OCI-M1 (cell line): ENCODE measurements at places on chromosomes 1 and 21.

- DNase-seq = peak; percentile 55
Measured at GRCh38 chr1:6260961-6261614, at the start of gene GPR153. Gene GPR153 (minus strand): TSS chr1:6261098. CDS start chr1:6254905, 6,193 bp downstream.

GRCh38 chr1:7003676-7004075 is 218.4 kb downstream of the CAMTA1 start:
- DNase-seq = no peak

DNA sequence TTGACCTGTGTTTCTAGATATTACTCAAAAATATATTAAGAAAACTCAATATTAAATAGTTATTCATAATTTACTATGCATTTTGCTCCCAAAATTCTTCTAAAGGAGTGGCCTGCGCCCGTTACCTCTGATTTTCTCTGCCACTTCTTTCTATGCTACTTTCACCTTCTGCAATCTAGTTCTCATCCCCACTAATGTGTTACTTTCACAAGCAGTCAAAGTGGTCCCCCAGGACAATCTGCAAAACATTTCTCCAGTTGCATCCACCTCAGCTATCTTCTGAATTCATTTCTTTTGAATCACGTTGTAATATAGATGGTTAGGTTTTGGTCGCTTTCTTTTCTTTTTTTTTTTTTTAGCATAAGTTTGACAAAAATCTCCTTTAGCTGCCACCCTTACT is 13.4 kb downstream of the INSL5 start:
- DNase-seq = no peak

DNA sequence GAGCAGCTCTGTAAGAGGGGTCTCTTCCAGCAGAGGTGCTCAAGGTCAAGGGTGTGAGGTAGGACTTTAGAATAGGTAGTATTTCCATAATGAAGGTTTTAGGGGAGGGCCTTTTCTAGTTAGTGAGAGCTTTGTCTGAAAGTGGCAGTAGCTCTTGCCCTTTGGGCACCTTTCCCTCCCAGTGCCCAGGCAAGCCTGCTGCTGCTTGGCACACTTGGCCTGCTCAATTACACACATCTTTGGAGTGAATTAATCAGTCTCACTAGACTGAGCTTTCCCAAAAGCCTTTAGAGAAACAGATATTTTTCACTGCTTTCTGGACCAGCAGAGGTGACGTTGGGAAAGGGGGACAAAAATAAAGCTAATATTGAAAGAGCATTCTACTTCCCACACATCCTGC is 48.0 kb downstream of the MAB21L3 start:
- no peak for DNase-seq

GRCh38 chr1:207463571-207463970 is 9.4 kb downstream of the CR2 start:
- peak; percentile 56 for DNase-seq

GRCh38 chr1:23646091-23646490 is 45.5 kb upstream of the RPL11 start:
- no peak for DNase-seq

GRCh38 chr21:41465176-41465781 is 39.2 kb downstream of the MX1 start:
- DNase-seq = no peak

DNA sequence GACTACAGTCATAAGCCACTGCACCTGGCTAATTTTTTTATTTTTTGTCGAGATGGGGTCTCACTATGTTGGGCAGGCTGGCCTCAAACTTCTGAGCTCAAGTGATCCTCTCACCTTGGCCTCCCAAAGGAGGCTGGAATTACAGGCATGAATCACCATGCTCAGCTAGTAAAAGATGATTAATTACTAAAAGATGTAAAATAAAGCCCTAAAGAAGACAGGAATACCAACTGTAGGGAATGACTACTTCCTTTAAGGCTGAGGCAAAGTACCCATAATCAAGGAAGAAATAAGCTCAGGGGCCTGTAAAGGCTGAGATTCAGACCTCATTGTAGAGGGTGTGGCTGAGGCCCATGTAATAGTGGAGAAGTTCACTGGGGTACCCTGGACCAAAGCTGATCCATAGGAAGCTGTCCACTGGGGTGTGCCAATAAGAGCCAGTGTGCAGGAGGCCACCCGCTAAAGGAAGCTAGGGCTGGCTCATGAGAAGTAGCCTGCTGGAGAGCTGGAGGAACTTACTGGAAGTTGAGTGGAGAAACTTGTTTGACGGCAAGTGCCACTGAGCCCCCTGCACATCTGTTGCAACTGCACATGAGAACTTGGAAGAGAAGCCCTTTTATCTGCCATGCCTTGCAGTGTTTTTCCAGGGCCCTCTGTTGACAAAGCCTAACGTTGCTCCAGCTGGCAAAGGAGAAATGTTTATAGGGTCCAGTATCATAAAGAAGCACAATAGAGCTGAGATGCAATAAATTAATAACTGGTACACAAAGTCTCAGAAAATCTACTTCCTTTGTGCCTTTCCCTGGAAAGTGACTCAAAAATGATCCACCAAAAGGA is 17.8 kb upstream of the SERTAD4 start:
- no peak for DNase-seq

DNA sequence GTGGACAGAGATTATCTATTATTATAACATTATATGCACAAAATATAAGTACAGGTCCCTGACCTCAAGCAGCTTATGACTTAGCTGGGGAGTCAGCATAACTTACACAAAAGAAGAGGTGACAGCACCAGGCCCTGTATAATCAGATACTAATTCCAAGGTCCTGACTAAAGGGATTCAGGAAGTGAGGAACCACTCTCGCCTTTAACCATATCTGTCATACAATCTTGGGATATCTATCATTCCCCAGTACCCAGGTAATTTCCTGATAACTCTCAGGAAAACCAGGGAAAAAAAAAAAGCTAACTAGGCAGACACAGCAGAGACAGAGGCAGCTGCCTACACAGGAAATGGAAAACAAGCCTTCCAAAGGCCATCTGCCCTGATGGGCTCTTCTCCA is 78.5 kb upstream of the CAMK1G start:
- DNase-seq = no peak

DNA sequence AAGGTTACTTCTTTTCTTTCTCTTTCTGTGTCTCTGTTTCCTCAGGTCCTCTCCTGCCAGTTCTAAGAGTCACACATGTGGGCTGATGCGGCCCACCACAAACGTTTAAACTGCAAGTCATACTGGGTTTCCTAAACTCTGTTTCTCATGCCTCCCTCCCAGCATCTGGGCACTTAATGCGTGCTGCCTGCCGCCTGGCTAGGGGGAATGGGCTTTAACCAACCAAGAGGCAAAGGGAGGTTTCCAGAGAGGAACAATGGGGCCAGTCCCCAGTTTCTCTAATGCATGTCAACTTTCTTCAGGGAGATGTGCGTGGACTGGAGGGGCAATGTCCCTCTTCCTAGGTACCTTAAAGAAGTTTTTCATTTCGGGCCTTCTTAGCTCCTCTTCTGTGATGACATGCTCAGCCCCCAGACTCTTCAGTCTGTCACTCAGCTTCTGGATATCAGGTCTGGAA is 19.9 kb upstream of the SRSF4 start:
- peak; percentile 54 for DNase-seq

GRCh38 chr1:76408303-76408702 is 333.8 kb downstream of the ST6GALNAC3 start:
- DNase-seq = no peak

- DNase-seq = peak; percentile 70
Measured at GRCh38 chr21:33643658-33644311, 1.5 kb downstream of the ITSN1 start.
